NCI-H1092 (cell line): ENCODE measurements at places on chromosomes 1 and 21.

DNA sequence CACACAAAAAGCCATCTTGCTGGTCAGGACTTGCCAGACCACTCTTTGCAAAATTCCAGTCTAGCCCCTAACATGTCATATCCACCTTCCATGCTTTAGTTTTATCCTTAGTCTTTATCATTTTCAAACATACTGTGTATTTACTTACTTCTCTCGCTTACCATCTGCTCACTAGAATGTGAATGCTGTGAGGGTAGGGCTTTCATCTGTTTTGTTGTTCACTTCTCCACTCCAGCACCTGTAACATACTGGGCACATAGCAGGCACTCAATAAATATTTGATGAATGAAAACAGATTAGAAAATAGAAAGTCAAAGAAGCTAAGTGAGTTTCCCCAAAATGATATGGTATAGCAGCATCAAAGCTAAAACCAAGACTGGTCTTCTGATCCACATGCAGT, 79.9 kb downstream of the OLFML2B start:
- no peak for DNase-seq

- no peak for DNase-seq
Observed at GRCh38 chr1:228094432-228095016, 8.6 kb downstream of the C1orf35 start.

DNA sequence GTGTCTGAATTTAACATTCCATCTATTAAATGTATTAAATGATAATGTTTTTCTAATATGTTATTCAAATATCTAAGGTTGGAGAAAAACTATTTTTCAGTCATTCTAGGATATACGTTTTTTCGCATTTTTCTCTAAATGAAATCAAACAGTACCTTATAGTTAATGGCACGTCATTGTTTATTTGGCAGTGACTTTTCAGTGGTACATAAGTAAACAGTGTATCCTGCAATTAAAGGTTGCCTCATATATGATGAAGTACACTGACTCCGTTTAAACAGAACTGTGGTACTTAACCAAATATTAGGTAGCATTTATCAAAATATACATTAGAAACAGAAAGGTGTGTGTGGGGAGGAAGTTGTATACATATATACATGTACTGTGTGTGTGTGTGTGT, 79.2 kb downstream of the EPS15 start:
- no peak for DNase-seq

GRCh38 chr1:232355162-232356006, 274.5 kb downstream of the SIPA1L2 start:
- no peak for DNase-seq

DNA sequence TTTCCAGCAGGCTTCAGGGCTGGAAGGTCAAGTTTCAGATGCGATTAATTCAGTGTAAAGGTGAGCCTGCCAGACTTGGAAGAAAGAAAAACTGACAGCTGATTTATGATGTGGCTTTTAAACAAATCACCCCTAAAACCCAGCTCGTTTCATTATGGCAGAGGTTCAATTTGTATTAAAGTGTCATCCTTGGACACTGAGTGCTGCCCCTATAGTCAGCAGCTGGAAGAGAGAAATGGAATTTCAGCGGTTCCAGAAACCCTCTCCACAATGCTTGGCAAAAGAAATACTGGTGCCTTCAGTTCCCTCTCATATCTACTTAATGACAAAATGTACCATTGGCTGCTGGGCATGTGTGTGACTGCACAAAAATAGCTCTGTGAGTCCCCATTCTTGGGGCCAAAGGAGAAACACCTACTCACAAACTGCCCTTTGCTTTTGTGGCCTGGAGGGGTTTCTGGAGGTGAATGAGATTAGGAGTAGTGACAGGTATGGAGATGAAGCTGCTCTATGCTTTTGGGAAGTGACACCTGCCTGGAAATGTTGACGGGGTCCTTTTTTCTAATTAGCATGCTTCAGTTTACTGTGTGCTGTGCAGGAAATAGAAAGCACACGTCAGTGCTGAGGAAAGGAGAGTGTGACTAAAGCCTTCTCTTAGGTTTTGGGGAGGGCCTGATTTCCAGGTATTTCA, 95.1 kb upstream of the TSPAN2 start:
- DNase-seq = no peak

- no peak for DNase-seq
Observed at GRCh38 chr1:110060662-110061060, 9.8 kb downstream of the ALX3 start.

- peak; percentile 42 for DNase-seq
Observed at GRCh38 chr1:77655431-77655974, 27.0 kb downstream of the ZZZ3 start.

DNA sequence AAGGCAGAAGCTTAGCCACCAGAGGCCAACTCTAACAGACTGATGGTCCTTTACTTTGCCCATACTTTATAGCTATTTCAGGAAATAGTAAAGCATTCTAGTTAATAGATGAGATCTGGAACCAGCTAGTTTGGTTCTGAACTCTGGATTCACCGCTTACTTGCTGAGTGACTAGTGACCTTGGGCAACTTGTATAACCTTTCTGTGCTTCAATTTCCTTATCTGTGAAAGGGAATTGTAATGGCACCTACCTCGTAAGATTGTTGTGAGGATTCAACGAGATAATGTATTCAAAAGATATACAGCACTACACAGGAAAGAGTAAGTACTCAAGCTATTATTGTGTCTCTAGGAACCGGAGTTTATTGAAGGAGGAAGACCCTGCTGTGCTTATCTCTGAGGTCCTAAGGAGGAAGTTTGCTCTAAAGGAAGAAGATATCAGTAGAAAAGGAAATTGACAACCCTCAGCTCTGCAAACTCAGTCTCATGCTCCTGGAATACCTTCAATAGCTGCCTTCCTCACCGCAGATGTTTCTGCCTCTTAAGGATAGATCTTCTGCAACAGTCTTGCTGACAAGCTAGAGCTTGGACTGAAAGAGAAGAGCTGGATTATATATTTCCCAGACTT, 11.9 kb downstream of the MTFR1L start:
- DNase-seq = no peak

DNA sequence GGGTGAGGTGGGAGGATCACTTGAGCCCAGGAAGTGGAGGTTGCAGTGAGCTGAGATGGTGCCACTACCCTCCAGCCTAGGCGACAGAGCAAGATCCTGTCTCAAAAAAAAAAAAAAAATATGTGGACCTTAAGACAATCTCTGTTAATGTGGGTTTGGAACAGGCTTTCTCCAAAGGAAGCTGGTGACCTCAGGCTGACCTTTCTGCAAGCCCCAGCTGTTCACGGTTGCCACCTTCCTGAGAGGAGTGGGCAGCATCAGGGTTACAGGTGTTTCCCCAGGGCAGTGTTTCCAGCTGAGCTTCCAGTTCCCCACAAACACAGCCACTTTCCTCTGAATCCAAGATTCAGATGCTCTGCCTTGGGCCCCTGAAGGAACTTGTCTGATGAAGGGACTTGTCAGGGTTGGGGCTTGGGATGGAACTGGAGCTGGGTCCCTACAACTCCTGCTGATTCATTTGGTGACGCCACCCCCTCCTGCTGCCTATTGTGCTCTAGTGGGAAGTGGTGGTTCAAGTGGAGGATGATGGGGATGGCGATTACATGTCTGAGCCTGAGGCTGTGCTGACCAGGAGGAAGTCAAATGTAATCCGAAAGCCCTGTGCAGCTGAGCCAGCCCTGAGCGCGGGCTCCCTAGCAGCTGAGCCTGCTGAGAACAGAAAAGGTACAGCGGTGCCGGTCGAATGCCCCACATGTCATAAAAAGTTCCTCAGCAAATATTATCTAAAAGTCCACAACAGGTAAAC, 1.9 kb downstream of the ZBTB48 start:
- DNase-seq = no peak

DNA sequence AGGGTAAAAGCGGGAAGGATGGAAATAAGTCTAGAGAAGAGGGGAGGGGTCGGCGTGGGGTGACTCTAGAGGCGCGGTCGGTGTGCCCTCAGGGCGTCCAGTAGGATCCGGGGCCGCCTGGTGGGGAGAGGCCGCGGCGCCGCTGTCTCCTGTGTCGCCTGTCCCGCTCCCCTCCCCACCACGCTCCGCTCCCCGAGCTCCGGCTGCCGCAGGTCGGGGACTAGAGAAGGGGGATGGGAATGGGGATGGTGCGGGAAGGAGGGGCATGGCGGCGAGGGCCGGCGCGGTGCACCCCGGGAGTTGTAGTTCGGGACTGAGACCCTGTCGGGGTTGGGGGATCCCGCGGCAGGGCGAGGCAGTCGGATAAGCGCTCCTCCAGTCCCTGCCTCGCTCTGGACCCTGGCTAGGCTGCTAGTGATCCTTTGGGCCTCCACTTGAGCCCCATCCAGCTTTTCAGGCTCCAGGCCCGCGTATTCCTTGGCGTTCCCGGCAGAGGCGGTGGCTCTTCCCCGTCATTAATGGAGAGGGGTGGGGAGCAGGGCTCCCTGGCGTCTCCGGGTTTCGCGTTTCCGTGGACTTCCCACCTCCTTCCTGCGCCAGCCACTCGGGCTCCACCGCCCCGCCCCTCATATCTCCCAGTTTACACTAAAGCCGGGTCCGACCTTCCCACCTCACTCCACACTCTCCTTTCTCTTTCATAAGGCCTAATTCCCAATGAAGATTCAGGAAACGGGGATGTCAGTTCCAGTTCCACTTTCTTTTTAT, at the start of gene ENTREP3:
TSS of gene ENTREP3 (minus strand) at position 241 of the 765 bp plus-strand sequence. CDS start 606 bp downstream, outside the sequence.
- DNase-seq = peak; percentile 78

- no peak for DNase-seq
Observed at GRCh38 chr1:15459771-15460707, 3.5 kb downstream of the CELA2A start.

DNA sequence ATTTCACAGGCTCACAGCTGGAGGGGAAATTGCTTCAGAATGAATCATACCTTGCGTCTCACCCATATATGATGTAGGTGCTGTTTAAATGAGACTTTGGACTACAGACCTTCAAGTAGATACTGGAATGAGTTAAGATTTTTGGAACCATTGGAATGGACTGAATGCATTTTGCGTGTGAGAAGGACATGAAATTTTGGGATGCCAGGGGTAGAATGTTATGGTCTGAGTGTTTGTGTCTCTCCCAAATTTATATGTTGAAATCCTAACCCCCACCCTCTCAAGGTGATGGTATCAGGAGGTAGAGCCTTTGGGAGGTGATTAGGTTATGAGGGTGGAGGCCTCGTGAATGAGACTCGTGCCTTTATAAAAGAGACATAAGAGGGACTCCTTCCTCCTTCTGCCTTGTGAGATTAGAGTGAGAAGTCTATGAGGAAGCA, 41.4 kb downstream of the KCNK1 start:
- no peak for DNase-seq

DNA sequence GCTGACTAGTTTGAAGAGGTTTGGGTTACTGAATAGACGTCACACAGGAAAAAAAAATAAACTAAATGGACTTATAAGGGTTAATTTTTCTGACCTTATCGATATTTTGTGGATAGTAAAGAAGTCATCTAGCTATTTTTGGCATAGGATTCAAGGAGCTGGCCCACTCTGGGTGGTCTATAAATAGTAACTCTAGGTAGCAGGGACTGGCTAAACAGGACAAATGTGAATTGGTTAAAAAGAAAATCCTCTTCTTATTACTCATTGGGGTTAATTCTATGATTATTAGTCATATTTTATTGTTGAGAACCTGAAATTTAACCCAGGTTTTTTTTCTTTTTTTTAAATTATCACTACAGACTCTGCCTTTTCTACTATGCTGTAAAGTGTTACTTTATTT, 61.7 kb downstream of the ATF6 start:
- DNase-seq = no peak

GRCh38 chr1:215543191-215543606, 23.9 kb upstream of the KCTD3 start:
- DNase-seq = no peak

DNA sequence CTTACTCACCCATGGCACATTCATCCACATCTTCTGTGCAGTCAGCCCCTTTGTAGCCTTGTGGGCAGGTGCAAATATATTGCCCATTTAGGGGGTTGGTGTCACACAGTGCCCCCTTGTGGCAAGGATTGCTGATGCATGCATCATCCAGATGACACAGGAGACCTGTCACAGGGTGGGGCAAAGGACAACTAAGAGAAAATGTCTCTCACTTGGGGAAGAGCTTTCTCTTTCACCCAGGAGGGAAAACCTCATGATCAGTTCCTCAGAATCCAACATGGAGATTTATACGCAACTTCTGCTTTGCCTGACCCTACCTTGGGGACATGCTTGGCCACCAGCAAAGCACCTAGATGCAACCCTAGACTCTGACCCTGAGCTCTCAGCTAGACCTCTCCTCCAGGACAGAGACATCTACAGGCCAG, 71.8 kb upstream of the ADAM30 start:
- DNase-seq = no peak

DNA sequence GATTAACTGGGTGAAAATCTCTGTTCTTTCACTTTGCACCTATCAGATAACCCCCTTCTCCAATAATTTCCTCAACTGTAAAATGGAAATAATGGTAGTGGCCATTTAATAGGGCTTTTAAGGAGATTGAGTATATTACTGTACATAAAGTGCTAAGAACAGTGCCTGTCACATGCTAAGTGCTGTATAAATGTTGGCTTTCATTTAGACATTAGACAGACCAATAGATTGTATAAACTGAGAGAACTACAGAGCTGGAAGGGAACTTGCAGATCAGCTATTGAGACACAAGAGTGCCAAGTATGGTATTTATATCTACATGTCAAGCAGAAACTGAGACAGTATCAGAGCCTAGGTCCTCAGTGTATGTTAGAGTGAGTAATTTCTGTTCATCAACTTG, 934.7 kb downstream of the PLA2G4A start:
- no peak for DNase-seq

DNA sequence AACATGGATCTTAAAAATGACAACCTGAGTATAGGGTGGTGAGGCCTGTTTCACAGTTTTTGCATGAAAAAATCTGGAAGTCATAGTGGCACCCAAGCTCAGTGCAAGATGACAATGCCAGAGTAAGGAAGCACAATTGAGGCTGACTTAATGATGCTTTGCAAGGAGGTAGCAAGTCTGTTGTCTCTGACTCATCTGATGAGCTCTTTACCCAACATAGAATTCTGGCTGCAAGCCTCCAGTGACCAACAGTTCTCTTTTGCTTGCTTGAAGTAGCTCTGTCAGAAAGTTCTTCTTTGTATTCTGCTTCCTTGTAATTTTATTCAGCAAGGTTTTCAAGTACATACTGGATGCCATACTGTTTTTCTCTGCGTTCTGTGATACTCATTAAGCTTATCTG, 117.1 kb downstream of the FOXD2 start:
- DNase-seq = no peak

DNA sequence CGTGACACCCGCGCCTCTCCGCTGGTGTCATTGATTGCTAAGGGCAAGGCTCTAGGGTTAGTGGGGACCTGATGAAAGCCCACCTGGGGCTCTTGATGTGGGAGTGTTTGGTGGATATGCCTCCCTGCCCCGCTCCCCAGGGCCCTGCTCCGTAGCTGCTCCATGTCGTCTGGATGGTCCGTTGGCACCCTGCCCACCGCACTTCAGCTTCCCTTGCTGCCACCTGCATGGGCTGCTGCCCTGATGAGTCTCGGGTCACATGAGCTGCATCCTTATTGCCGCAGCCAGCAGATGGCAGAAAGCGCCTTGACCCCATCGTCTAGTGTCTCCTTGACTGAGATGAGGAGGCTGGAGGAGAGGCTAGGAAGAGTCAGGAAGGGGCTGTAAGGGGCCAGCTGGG, 439.4 kb downstream of the CAMTA1 start:
- DNase-seq = peak; percentile 80

DNA sequence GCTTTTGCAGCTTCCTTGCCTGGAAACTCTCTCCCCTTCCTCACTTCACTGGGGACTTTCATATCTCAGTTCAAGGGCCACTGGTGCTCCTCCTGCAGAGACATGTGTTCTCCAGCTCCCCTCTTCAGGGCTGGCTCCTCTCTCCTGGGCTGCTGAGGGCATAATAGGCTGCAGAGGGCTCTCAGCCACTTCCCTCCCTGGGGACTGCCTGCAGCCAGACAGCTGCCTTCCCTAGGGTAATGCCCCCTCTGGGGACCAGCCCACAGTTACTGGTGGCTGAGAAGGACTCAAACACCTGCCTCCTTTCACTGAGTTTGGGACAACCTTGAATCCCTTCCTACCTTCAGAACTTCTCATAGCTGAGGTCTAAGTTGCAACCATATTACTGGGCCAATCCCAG, 104.8 kb upstream of the POU3F1 start:
- peak; percentile 83 for DNase-seq
